Osteocyte (in vitro differentiated cells): ENCODE measurements at places on chromosomes 3 and 15.

GRCh38 chr15:57138349-57138788 is 219.9 kb downstream of the TCF12 start:
- DNase-seq: no peak

DNA sequence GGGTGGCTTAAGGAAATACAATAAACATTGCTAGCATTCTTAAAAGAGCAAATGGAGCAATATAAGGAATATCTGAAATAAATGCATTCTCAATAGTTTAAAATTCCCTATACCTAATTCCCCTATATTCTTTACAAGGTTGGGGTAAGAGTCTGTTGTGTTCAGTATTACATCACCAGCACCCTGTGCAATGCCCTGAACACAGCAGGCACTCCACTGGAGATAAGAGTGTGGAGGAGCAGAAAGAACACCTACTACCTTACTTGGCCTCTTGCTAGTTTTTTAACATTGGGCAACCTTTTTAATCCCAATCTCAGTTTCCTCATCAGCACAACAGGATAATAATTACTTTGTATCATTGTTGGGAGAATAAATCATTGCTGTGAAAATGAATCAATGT is 140.2 kb upstream of the PLXND1 start:
- no peak for DNase-seq

DNA sequence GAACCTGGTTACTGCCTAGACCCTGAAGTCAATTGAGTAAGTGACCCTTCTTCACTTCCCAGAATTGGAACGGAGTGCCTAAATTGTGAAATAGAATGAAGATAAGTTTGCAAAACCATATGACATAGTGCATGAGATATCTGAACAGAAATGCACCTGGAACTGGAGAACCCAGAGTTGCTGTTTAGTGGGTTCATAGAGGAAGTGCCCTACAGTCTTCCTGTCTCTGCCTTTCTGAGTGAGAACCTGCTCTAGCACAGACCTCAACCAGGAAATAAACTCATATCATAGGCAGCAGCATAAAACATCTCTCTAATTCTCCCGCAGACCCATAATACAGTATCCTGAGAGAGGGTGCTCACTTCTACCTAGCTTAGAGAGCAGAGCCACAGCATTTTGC is 82.9 kb downstream of the EOMES start:
- no peak for DNase-seq

GRCh38 chr15:77637851-77638692 is 5.4 kb upstream of the LINGO1 start:
- DNase-seq: no peak

DNA sequence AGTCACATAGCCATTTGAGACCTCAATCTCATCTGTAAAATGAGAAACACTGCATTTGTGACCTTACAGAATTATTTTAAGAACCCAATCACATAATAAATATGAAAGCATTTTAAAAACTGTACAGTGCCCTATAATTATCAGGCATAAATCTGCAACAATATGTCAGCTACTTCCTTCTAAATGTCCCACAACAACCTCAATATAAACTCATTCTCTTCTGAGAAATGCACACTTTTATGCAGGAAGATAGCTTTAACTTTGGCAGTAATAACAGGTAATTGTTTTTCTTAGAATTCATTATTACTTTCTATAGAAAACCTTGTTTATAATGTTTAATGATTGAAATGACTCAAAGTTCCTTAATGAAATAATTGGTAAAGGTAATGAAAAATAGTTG is 400.7 kb upstream of the AGTR1 start:
- DNase-seq: no peak

DNA sequence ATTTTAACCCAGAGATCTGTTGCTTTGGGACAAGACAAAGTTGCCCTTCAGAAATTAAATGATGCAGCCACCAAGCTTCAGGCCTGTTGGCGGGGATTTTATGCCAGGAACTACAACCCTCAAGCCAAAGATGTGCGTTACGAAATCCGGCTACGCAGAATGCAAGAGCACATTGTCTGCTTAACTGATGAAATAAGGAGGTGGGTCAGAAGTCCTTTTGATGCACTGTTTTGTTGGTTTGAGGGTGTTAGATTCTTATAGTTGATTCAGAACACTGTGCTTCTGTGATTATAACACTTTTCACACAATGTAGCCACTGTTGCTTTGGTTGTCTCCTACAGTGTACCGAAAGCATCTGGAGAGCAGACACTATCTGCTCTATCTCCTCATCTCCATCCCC is 20.8 kb upstream of the NXPE3 start:
- DNase-seq: no peak

GRCh38 chr3:31502803-31503221 is 29.9 kb upstream of the STT3B start:
- DNase-seq: no peak

GRCh38 chr15:43143203-43143941 is 10.0 kb downstream of the TMEM62 start:
- DNase-seq: no peak

- no peak for DNase-seq
These were observed 293.3 kb upstream of the TPM1 start for GRCh38 chr15:62749036-62749815.

GRCh38 chr15:79381593-79381992 is 50.5 kb upstream of the MINAR1 start:
- no peak for DNase-seq

DNA sequence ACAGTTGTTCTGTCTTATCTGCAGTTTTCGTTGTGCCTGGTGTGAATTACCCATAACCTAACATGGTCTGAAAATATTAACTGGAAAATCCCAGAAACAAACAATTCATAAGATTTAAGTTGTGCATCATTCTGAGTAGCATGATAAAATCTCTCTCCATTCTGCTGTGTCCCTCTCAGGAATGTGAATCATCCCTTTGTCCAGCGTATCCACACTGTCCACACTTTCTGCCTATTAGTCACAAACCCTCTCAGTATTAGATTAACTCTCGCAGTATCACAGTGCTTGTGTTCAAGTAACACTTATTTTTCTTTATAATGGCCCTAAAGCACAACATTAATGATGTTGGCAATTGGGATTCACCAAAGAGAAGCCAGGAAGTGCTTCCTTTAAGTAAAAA is 203.2 kb downstream of the CGGBP1 start:
- no peak for DNase-seq

DNA sequence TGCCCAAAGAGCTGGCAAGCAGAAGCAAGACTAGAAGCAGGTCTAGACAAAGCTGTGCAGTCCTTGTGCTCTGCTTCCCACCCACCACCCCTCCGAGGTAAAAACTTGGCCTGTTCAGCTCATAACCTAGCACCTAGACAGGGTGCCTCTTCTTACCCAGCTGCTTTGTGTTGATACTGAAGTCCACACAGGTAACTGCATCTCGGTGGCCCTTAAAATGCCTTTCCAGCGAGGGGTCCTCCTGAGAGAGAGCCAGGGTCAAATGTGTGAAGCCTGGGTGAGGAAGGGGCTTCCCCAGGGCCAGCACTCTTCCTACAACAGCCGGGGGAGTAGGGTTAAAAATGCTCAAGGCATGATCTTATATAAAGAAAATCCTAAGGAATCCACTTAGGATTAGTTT is 3.4 kb downstream of the POC1A start:
- DNase-seq: no peak

- DNase-seq: no peak
These were observed 4.3 kb upstream of the AP3B2 start for GRCh38 chr15:82714016-82714415.

- DNase-seq: no peak
These were observed 115.7 kb upstream of the CHRM5 start for GRCh38 chr15:33852570-33852969.

- DNase-seq: peak; percentile 40
These were observed 82.2 kb upstream of the SLC6A1 start for GRCh38 chr3:10910367-10910766.

DNA sequence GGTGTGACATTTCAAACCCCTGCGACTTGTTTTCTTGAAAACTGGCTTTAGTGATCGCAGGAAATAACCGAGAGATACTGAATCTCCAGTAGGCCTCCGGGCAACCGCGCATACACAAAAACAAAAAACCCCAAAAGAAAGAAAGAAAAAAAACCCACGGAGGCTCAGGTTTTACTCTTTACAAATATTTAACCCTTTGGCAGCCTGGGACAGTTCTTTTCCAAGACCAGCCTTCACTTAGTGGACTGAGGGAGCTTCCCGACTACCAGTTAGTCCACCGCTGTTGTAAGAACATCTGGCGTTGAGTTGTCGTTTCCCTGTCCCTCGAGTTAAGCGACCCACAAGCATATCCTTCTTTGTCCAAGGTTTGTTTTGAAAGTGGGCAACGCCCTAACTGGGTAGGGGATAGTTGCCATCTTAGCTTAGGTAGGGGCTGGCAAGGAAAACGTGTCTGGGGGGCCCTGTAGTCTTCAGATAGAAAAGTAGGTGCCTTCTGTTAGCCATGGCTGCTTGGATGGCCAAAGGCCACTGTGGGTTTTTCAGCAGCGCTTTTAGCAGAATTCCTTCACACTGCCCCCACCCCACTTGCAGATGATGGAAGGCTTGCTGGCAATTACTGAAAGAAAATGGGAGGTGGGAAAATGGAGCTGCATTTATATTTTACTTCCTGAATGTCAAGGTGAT is 6.9 kb downstream of the ISL2 start:
- DNase-seq: no peak

DNA sequence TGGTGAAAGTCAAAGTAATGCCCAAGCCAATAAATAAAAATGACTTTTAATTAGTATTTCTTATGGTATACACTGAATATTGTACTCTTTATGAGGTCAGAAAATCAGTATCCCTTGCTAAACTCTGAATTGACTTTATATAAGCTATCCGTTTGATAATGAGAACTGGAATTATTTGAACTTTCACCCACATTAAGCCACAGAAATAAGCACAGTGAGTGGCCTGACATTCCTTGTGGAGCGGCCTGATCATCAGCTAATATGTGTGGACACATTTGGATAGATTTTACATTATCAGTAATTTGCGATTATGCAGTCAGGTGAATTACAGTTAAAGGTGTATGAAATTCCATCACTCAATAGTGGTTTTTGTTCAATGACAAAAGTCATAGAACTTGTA is 136.0 kb upstream of the CBLB start:
- DNase-seq: no peak

- no peak for DNase-seq
These were observed 75.6 kb downstream of the AQP9 start for GRCh38 chr15:58213587-58214338.

GRCh38 chr3:7964899-7965298 is 536.7 kb upstream of the LMCD1 start:
- DNase-seq: no peak
